ENCODE measurements at places on chromosomes 2 and 18.

DNA sequence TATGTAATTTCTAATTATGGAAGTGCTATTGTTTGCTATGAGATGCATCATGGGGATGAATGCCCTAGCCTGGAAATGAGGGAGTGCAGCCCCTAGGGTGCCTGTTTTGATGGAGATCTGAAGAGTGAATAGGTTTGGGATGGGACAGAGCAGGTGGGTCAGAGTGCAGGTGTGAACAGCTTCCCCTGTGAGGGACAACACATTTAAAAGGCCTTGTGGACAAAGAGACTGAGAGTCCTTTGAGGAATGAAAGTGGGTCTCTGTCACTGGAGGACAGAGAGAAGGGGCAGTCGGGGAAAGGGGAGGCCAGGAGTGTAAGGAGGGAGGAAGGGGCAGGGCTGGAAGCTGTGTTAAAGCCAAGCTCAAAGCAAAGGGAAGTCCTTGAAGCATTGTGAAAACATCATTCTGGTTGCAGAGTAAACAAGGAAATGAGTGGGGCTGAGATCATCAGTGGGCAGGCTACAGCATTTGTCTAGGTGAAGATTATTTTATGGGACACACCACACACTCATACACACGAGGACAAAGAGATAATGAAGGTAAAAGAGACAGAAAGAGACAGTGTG is 877.6 kb downstream of the SLC4A3 start:
- DNase-seq: no peak

DNA sequence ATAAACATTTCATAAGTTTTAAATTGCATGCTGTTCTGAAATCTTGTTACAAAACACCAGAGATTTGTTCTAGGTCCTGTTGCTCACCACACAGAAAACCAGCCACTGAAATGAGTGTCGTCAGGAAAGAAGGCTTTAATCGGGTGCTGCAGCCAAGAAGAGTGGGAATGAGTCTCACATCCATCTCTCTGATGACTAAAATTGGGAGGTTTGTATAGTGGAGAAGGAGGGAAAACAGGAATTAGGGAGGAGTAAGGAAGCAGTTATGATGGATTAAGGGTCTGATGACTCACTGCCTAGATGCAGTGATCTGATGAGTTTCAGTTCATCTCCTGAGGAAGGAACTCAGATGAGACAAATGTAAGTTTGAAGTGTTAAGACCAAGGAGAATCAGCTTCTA is 42.1 kb upstream of the GPR39 start:
- no peak for DNase-seq

DNA sequence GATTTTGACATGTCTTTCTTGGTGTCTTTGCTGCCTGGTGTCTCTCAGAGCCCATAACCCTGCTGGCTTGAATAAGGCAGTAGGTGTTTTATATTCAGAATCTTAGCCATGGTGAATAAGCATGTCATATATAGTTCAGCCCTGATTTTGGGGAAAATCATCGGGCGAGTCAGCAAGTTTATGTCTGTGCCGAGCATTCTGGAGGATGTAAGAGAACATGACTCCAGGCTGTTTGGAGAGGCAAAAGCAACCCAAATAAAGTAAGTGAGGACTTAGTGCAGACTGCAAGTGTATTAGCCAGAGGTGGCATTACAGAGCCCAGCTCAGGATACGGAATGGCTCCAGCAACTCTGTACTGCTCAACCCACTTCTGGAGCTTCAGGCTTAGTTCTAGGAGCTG is 50.3 kb downstream of the TCF7L1 start:
- no peak for DNase-seq

DNA sequence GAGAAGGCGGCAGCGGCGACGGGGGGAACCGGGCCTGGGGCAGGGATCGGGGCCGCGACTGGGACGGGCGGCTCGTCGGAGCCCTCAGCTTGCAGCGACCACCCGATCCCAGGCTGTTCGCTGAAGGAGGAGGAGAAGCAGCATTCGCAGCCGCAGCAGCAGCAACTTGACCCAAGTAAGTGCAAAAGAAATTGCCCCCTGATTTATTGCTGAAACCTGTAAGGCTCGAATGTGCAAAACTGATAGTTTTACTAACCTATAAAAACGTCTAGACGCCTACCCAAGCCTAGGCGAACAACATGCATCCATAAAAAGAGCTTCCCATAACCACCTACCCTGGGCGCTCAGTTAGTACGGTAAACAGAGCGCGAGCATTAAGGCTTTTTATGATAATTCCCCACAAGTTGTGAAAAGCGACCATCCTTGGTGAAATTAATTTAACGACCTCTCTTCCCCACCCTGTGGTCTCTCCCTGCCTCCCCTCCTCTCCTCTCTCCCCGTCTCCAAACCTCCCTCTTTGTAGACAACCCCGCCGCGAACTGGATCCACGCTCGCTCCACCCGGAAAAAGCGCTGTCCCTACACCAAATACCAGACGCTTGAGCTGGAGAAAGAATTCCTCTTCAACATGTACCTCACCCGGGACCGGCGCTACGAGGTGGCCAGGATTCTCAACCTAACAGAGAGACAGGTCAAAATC is 1.0 kb downstream of the HOXD9 start:
- no peak for DNase-seq

GRCh38 chr2:204449977-204450376 is 95.3 kb upstream of the PARD3B start:
- DNase-seq: no peak

GRCh38 chr18:57950542-57950941 is 93.5 kb upstream of the NEDD4L start:
- DNase-seq: no peak

- no peak for DNase-seq
Observed at GRCh38 chr2:235675678-235676535, 182.1 kb downstream of the AGAP1 start.

DNA sequence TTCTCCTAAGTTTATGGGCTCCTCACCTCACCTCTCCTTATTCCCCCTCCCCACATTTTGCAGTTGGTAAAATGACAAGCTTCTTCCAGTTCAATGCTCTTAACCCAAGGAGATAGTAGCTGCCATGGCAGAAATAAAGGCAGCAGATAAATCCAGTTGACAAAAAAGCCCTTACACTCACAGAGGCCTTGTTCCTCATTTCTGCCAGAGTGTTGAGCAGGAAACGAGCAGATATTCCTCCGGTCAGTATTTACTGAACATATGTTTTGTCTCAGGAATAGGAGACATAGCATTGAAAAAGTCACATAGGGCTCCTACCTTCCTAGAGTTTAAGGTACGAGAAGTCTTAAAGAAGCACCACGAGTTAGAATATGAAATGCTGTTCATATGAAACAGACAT is 493.7 kb upstream of the TNP1 start:
- DNase-seq: no peak
